NCI-H1105 (cell line): ENCODE measurements at places on chromosomes 6 and 20.
A peak's percentile ranks its signal among the peaks of the same experiment; 100 is the strongest.

GRCh38 chr20:12798286-12798685 is 210.5 kb upstream of the SPTLC3 start:
- no peak for DNase-seq

GRCh38 chr6:154529957-154530356 is 19.5 kb upstream of the CNKSR3 start:
- DNase-seq, result no peak

- DNase-seq, result no peak
Measured at GRCh38 chr6:148407372-148407771, 64.7 kb downstream of the SASH1 start.

- DNase-seq, result no peak
Measured at GRCh38 chr20:57990396-57990987, 238.0 kb downstream of the ANKRD60 start.

DNA sequence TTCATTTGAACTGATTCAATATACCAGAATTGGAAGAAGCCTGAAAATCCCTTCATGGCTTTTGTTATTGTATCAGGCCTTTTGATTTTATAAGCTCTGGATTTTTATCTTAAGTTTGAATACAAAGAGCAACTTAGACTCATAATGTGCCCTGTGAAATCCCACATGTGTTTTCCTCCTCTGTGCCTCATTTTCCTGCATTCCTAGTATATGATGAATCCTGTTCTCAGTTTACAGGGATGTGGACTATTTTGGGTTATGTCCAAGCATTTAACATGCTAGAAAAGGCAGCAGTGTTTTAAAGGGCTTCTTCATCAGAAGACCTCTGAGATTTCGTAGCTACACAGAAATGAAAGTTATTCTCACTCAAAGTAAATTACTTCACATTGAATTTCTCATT is 455.0 kb downstream of the RFPL4B start:
- DNase-seq, result no peak

- DNase-seq, result no peak
Measured at GRCh38 chr20:4920131-4920530, 81.2 kb downstream of the SLC23A2 start.

DNA sequence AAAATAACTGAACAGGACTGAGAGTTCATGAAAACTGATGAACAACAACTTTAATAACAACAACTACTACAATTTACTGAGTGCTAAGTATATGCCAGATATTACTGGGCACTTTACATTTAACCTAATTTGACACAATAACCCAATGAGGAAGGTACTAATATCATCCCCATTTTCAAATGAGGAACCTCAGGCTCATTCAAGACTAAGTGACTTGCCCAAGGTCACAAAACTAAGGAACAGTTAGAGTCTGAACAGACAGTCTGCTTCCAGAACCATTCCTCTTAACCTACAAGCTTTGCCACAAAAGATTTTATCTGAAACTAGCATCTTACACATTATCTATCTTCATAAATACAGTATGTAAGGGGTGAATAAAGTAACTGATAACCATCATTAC is 10.6 kb upstream of the NDRG3 start:
- no peak for DNase-seq

GRCh38 chr6:43376551-43376981 is 7.1 kb upstream of the ZNF318 start:
- DNase-seq, result no peak

- no peak for DNase-seq
Measured at GRCh38 chr6:24755279-24755678, 19.5 kb upstream of the GMNN start.

GRCh38 chr6:42224222-42225028 is 6.8 kb upstream of the MRPS10 start:
- no peak for DNase-seq

DNA sequence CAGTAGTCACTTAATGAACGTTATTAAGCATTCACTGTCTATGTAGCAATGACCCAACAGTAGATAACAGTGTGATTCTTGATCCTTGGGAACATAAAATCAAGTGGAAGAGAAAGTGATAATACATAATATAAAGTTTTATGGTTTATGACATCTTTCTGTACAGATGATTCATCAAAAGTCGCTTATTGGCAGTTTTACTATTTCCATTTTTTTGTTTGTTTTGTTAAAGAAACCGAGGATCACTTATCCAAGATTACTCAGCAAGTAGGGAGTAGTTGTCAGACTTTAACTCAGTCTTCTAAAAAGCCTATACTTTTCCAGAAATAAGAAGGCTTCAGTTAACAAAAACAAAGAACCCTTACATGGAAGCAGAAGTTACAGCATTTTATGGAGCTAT is 260.8 kb downstream of the ZFAND3 start:
- no peak for DNase-seq

GRCh38 chr20:57030611-57031600 is 235.5 kb downstream of the BMP7 start:
- DNase-seq, result no peak

GRCh38 chr6:122412001-122412400 is 12.5 kb downstream of the HSF2 start:
- DNase-seq, result no peak

- DNase-seq, result no peak
Measured at GRCh38 chr6:47551670-47552069, 74.1 kb downstream of the CD2AP start.

DNA sequence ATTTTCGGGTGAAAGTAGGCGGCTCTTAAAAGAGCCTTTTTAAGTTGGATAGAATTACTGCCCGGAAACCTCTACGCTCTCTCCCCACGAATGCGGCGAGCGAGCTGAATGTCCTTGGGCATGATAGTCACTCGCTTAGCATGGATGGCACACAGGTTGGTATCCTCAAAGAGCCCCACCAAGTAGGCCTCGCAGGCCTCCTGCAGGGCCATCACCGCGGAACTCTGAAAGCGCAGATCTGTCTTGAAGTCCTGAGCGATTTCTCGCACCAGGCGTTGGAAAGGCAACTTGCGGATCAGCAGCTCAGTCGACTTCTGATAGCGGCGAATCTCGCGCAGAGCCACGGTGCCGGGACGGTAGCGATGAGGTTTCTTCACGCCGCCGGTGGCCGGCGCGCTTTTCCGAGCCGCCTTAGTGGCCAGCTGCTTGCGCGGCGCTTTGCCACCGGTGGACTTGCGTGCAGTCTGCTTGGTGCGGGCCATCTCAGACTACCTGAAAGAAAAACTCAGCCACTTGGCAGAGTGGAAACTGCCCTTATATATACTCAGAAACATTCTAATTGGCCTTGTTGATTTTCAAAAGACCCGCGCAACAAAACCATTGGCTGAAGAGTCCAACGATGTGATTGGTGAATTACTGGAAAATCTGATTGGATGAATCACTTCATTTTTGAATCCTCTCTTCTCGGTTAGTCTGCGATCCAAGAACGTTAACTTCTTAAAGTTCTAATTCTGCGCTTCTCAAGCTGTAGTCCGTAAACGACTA is 93.9 kb upstream of the BTN3A2 start:
- peak; percentile 94 for DNase-seq

GRCh38 chr20:32052090-32052777 is at the start of gene HCK:
Gene HCK (plus strand): TSS chr20:32052242.
- DNase-seq, result no peak

DNA sequence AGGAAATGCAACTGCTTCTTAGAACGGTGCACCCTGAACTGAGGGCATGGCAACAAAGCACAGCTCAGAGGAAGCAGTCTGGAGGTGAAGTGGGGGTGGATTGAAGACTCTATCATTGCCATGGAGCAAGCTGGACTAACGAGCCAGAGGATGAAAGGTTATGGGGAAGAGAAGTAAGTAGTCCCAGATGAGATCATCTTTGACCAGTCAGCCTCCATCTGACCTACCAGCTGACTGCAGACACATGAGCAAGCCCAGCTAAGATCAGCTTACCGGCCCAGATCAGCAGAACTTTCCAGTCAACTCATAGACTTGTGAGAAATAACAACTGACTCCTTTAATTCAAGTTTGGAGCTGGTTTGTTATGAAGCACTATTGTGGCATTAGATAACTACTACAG is 9.1 kb upstream of the JAG1 start:
- no peak for DNase-seq

GRCh38 chr6:149984773-149985172 is 21.0 kb downstream of the ULBP1 start:
- no peak for DNase-seq

GRCh38 chr20:50057714-50058053 is 55.3 kb downstream of the UBE2V1 start:
- DNase-seq, result no peak

GRCh38 chr20:20003031-20003954 is 13.9 kb upstream of the NAA20 start:
- no peak for DNase-seq

DNA sequence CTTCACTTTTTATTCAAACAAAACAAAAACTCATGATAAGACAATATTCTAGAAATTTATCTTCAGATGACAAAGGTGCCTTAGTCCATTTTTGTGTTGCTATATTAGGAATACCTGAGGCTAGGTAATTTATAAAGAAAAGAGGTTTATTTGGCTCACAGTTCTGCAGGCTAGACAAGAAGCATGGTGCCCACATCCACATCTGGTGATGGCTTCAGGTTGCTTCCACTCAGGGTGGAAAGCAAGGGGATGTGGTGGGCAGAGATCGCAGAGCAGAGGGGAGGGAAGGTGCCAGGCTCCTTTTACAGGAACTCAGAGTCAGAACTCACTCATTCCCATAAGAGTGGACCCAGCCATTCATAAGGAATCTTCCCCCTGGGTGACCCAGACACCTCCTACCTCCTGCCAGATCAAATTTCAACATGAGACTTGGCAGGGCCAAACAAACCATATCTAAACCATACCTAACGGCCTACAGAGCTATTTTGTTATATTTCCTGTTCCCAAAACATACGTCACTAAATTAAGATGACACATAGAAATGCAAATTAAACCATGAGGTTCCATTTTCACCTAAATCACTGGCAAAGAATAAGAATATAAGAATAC is 26.4 kb downstream of the ABHD12 start:
- no peak for DNase-seq

DNA sequence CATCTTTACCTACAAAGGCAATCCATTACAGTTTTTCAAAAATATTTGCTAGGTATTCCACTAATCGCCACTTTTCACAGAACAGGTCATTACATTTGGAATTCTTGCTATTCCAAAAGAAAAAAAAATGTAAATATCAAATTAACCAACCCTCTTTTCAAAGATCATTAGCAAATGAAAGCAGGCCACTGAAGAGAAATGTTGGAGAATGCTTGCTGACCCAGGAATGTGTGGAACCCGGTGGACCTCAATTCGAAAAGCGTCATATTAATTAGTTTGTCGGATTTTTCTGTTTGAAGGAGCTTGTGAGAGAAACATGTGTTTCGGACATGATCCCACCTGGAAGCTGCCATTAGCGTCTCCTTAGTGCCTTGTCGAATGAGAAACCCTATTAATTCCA is 27.9 kb upstream of the SERPINB9 start:
- no peak for DNase-seq

GRCh38 chr6:147664092-147664491 is 155.6 kb downstream of the SAMD5 start:
- no peak for DNase-seq

DNA sequence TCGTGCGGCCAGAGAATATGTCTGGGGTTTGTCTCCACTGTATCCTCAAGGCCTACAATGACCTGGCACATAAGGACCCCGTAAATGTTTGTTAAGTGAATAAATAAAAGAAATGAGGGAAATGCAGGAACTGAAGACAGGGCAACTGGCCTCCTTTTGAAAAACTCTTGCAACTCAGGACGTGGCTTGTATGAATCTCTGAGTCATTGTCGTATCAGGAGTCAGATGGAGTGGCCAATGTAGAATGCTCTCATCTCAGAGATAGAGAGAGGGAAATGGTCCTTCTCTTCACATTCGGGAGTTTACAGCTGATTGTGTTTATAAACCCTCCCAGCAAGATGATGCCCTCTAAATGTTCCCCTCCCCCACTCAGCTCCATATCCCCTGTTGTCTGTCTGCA is 57.1 kb downstream of the UST start:
- no peak for DNase-seq

DNA sequence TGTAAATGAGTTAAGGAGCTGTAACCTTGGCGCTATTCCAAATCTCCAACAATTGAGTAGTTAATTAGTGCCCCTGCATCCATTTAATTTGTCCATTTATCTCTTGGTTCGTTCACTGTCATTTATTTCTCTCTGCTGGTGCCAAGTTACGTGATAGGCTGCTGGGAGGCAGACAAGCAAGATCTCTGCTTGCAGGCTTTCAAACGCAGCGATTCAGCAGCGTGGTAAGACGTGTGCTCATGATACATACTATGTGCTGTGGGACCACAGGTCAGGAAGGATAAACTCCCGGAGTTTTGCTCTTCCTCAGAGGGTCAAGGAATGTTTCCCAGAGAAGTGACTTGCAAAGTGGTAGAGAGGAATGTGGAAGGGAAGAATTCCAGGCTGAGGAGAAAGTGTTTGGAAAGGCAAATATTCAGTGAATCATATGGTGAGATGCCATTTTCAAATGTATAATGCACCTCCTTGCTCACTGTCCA is 46.4 kb downstream of the UTRN start:
- peak; percentile 90 for DNase-seq

DNA sequence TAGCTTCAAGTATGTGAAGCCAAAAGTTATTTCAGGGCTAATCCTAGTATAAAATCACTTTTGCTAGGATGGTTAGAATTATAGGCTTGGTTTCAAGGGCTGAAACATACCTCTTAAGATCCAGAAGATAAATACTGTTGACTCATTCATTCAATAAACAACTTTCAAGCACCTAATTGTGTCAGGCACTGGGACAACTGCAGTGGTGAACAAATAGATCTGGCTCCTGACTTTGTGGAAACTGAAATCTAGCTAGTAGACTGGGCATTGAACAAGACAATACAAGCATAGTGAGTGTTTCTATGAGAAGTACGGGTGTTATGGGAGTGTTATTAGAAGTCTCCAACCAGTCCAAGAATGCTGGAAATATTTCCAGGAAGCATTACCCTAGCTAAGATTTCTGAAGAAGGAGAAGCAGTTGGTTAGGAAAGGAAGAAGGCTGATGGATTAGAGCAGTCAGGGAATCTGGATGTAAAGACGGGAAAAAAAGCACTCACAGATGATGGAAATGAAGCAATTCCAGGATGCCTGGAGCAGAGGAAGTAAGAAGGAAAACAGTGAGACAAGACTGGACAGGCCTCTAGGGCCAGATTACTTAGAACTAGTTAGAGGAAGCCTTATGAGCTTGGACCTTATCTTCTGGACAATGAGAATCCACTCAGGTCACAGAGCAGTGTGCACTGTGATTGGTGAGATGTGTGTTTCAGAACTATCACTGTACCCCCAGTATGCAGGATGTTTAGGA is 132.6 kb upstream of the RAB32 start:
- DNase-seq, result no peak

DNA sequence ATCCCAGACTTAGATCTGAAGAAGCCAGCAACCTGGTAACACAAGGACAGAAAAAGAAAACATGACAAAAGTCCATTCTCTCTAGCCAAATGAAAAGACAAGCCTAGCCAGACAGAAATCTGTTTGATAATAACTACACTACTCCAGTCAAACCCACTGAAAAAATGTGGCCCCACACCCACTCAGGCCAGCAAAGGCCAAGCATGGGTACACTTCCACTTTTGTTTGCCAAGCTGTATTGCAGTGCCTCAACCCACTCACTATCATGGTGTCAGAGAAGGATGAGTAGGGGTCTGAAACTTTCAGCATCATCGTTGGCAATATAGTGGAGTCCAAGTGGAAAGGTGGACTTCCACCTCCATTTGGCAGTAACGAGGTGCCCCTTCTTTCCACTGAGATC is 45.8 kb downstream of the EPM2A start:
- no peak for DNase-seq

GRCh38 chr6:50990750-50991446 is 172.2 kb downstream of the TFAP2B start:
- no peak for DNase-seq
